IPS-NIHi11 (cell line): ENCODE measurements at places on chromosomes 6 and 20.

DNA sequence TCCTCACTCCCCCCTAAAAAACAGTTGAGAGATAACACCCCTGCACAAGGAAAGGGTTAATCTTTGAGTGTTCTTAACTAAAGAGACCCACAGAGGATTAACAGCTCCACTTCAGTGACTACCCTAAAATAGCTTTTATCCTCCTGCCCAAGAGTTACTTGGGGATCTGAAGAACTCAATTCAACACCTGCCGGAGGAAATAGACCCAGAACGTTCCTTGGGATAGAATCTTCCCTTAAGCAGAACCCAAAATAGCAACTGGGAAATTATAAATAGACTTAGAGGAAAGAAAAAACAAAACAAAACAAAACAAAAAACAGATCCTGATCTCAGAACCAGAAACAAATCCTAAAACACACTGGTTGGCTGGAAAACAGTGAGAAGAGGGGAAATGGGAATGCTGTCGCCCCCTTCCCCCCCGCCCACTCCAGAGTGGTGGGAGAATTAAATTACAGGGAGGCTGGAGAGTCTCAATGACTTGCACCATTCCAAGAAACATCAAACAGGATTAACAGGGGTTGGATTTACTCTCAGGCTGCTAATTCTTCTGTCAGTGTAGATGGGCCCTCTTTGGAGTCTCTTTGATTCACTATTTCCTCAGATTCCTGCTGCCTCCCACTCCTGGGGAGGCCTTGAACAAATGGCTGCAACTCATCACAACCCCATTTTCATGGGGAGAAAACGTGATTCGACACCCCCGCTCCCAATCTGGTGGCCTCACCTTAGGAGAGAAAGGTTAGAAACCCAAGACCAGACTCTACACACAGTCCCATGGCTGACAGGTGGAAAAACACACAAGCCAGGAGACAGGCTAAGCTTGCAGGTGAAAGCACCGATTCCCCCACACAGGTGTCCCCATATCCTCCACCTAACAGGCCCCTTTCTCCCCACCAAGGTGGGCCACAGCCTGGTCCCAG lies 1.4 kb downstream of the PLAGL2 start:
- DNase-seq = no peak

- DNase-seq = no peak
These were observed 47.4 kb downstream of the BMP6 start for GRCh38 chr6:7773322-7773721.

GRCh38 chr6:162854734-162855191 lies 127.0 kb downstream of the PACRG start:
- no peak for DNase-seq

GRCh38 chr6:5610640-5611039 lies 349.3 kb downstream of the FARS2 start:
- no peak for DNase-seq

DNA sequence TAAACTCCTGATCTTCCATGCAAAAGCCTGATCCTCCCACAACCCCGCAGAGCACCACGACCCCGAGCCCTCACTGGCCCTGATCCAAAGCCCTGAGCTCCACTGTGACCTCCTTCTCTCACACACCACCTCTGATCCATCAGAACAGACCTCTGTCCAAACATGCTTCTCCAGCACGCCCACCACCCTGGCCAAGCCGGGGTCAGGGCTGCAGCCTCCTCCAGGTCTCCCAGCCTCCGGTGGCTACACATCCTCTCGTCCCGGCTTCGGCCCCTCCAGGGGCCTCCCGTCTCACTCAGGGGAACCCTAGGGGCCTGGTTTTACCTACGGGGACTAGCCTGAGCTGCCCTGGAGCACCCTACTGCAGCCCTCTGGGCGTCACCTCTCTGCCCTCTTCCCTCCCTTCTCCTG lies 49.1 kb downstream of the FOXF2 start:
- DNase-seq = no peak

GRCh38 chr6:101401792-101402621 lies 8.5 kb downstream of the GRIK2 start:
- DNase-seq = peak; percentile 63

DNA sequence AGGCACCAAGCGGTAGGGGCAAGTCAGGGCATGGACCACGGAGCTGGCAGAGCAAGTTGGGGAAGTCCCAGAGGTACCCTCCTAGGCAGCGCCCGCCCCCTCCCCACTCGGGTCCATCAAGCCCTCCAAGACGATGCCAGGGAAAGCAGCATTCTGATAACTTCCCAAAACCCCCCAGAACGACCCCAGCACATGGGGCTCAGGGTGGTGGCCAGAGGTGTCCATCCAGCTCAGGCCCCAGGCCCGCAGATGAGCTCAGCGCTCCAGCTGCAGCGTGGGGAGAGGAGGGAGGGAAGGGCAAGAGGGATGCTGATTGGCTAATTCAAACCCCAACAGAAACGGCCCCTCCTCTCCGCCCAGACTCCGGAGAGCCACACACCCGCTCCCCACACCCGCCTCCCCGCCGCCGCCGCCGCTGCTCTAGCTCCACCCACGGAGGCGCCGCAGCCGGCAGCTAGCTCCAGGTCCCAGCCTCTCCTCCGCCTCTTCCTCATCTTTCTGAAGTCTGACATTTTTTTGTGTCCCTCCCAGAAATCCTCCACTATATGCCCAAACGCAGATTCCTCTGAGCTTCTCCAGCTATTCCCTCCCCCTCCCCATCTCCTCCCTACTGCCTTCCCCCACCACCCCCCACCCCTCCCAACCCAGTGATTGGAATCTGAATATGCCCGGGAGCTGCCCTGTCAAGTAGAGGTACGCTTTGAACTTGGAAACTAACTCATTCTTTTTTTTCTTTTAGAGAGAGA lies 40.3 kb upstream of the TLDC2 start:
- peak; percentile 97 for DNase-seq

- no peak for DNase-seq
These were observed 52.6 kb downstream of the CD83 start for GRCh38 chr6:14170128-14170527.

DNA sequence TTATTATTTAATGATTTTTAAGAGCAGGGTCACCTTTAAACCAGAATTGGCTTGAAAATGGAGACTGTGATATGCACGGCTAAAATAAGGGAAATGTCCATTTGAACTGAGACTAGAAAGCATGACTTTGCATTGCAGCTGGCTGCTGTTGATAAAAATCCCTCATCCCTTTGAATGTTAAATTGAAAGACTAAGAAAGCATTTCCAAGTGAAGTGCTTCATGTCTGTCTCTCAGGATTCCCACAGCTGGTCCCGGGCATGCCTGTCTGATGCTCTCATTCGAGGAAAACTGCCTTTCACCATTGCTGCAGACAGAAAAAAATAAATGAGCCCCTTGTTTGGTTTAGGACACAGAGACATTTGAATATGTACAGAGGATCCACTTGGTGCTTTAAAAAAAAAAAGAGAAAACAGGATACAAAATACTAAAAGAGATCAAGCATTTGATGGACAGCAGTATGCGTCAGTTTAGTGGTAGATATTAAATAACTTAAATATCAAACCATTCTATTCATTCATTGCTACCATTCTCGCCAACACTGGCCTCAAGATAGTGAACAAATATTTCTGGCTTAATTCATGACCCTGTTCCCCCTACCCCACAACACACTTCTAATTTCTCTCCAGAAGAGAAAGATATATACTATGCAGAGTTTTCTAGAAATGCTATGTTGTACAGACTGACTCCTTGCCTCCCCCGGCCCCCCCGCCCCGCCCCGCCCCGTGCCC lies 55.0 kb downstream of the TBC1D7 start:
- DNase-seq = no peak

- no peak for DNase-seq
These were observed 83.3 kb downstream of the GMDS start for GRCh38 chr6:2162079-2162445.

GRCh38 chr6:108822401-108822800 lies 25.8 kb upstream of the ARMC2 start:
- DNase-seq = no peak

DNA sequence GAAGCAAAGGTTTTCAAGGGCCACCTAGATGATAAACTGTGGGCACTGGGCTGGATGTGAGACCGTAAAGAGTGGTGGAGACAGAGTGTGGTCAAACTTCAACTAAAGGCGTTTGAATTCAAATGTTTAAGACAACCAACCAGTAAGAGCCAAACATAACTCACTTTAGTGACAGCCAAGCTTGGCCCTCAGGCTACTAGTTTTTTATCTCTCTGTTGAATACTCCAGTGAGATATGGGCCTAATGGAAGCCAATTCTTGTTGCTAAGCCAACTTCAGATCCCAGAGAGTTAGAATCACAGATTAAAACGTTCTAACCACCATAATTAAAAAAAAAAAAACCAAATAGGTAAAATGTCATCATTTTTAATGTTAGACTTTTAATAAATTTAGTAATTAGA lies 57.3 kb downstream of the TRMT6 start:
- no peak for DNase-seq

DNA sequence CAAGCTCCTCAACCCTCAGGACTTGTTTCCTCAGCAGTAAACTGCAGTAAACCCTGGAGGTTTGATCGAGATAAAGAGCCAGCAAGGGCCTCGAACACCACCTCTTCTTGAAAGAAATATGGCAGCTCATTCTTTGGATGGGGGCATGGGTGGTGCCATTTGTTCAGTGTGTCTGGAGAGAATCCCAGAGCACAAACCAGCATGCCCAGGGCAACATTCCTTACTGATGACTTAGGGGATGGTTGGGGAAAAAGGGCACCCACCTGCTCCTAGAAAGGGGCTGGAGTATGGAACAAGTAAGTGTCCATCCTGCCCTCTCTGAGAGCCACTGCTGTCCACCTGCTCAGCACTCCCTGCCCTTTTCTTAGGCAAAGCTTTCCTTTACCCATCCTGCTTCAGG lies 31.3 kb upstream of the ZFAND3 start:
- DNase-seq = no peak

DNA sequence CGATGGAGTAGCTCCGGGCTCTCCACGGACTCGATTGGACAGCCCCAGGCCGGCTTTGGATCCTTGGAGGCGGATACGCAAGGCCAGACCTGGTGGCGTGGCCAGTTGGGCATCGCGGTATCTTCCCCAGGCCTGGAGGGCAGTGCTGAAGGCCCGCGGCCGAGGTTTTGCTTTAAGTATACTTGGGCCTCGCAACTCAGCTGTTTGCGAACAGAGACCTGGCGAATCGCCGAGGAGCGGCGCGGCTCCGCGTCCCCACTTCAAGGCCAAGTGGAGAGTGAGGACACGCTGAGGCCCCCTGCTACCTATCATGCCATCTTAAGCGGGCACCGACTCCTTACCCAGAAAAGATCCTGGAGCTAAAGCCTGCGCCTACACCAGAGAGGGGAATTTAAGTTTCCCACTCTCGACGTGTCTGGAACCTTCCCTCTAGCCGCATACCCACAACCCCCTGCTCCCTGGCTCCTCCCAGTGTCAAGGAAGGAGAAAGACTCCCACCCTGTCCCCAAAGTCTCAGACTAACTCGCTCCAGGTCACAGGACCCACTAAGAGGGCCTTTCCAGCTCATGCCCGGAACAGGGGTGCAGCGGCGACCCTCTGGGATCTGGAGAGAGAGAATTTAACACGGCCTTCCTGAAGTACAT lies 4.1 kb downstream of the LINC00237 start:
- peak; percentile 52 for DNase-seq

DNA sequence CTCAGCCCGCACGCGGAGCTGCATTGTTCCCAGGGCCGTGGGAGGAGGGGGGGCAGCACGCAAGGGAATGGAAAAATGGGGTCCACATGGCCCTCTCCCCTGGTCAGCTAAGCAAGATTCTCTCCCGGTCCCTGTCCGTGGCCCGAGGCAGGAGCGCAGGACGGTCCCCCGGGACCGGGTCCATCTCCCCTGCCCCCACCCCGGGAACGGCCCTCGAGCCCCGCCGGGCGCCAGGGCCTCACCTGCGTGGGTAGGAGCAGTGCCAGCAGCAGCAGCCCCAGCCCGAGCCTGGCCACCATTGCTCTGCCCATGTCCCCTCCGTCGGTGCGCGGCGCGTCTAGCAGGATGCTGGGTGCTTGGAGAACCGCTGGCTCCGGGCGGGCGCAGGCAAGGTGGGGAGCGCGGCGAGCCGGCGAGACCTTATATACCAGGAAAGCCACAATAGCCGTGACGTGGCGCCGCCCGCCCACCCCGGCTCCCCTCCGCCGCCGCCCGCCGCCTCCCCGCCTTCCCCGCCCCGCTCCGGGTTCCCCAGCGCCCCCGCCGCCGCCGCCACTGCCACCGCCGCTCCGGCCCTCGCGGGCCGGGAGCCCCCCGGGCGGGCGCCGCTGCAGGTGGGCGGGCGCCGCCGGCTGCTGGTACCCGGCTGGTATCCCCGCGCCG lies at the start of gene CD24:
Gene CD24 (minus strand): TSS at position 394 of the 663 bp plus-strand sequence. CDS start 83 bp downstream, at position 311.
- DNase-seq = peak; percentile 87

DNA sequence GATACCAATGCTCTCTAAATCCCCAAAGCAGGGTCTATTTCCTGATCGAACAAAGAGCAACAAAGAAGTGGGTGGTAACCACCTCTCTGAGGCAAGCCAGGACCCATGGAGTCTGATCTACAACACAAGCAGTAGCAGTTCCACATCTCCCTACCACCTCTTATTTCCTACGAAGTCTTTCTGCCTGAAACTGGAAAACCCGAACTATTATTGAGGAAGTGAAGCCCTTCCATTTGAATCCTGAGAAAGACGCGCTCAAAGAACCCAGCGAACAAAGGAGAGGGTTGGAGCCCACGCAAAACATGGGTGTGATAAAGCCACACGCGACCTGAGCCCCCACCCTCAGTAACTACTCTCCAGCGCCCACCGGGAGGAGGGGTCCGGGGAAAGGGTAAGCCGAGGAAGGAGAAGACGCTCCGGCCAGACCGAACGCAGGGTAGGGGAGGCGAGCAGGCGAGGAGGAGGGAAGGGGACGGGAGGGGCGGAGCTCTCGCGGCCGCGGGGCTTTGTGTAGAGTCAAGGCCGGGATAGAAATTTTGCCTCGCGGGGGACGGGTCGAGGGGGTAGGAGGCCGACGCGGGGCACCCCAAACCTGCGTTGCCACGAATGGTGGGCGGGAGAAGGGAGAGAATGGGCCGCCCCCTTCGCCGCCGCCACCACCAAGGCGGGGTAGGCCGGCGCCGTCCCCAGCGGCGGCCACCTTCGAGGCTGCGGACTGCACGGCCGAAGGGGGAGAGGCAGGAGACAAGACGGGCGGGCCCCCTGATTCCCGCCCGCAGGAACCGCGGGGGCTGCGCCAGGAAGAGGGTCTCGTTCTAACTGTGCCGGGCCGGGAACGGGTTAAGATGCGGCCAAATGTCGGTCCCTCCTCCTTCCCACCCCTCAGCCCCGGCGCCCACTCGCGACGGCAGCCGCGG lies 802 bp downstream of the HDAC2 start:
- DNase-seq = peak; percentile 58

DNA sequence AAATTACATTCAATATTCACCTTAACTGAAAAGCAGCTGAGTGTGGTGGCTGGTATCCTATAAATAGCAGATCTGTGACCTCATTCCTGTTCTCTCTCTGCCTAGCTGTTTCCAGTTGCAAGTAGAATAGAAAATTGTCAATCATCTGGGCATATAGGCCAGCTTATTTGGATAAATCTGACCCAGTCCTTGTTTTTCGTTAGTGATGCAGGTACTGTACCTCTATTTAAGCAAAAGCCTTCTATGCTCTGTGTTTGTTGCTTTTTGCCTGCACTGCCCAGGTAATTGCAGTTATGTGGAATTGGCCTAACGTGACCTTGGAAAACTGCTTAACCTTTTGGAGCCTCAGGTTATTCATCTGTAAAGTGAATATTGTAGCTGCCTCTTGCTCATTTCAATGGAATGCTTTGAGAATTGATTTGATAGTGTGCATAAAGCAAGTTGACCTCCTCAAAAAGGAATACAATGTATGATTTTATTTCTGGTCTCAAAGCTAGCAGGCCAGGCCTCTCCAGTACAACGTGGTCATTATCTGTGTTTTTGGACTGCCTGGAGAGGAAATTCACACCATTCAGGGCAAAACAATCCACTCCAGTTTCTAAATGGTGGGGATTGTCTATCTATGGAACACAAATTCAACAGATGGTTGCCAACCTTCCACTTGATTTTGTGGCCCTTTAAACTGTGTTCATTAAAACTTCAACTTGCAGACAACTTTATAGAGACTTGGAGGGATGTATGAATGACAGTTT lies 508.7 kb upstream of the CITED2 start:
- no peak for DNase-seq
